ENCODE measurements at places on chromosomes 3 and 15. TPM values are rescaled to one million over a fixed set of nuclear protein-coding genes. Genes with fewer than 3 reads are reported as not detected.
A peak's percentile ranks its signal among the peaks of the same experiment; 100 is the strongest.

The HRH1 gene
- 4.2 TPM for total RNA-seq

The LRRN1 gene
- 0.32 TPM for total RNA-seq

The GOLGA8T gene
- not detected for total RNA-seq

The GOLGA6B gene
- not detected for total RNA-seq

The KNSTRN gene
- 19.8 TPM for total RNA-seq

The IFT122 gene
- total RNA-seq, result 43.2 TPM

The ARHGAP31 gene
- total RNA-seq, result 19.3 TPM

The RTP2 gene
- not detected for total RNA-seq

The HMG20A gene
- 46.4 TPM for total RNA-seq

The CYP1A2 gene
- not detected for total RNA-seq

- no peak overlapping the region for H3K27ac ChIP-seq
- H3K27me3 ChIP-seq, result no peaks in the 10 kb centered on the region
- no peaks in the 10 kb centered on the region for H3K4me1 ChIP-seq
- DNase-seq, result no peak
- no peaks in the 10 kb centered on the region for H3K36me3 ChIP-seq
Measured at GRCh38 chr3:146382386-146382785, 87.0 kb downstream of the PLSCR2 start.

GRCh38 chr15:70274255-70274880, 176.7 kb upstream of the TLE3 start:
- H3K27ac ChIP-seq, result no peak overlapping the region
- no peak overlapping the region for H3K4me3 ChIP-seq
- H3K27me3 ChIP-seq, result no peaks in the 10 kb centered on the region
- peaks cover 6% of the 10 kb centered on the region for H3K4me1 ChIP-seq
- DNase-seq, result no peak

DNA sequence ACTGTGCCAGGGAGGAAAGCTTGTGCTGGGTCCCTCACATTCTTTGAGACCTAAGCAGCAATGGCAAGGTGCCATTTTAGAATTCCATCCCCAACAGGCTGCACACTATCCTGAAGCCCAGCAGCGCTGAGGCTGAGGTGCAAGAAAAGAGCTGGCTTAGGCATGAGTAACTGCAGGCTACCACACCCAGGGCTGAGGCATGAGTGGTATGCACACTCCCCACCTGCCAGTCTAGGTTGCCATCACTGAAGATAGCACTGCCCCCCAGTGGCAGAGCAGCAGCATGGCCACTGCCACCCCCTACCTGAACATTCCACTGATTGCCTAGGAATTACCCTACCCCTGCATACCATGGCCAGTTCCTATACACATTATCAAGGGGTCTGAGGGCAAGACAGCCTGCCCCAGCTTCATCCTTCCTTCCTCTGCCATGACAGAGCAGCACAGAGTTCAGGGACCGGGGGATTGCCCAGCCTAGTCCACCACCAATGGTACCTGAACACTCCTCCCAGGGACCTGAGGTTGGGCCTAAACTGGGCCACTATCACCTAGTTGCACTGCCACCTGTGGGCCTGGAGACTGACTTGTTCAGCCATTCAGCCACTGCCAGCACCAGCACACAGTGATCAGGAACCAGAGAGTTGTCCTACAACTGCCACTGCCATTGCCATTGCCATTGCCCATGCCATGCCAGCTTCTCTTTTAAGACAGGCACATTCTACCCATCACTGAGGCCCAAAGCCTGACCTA, 129.8 kb downstream of the SATB1 start:
- no peaks in the 10 kb centered on the region for H3K36me3 ChIP-seq
- DNase-seq, result no peak
- H3K4me1 ChIP-seq, result no peaks in the 10 kb centered on the region
- no peak overlapping the region for H3K27ac ChIP-seq
- no peaks in the 10 kb centered on the region for H3K27me3 ChIP-seq

DNA sequence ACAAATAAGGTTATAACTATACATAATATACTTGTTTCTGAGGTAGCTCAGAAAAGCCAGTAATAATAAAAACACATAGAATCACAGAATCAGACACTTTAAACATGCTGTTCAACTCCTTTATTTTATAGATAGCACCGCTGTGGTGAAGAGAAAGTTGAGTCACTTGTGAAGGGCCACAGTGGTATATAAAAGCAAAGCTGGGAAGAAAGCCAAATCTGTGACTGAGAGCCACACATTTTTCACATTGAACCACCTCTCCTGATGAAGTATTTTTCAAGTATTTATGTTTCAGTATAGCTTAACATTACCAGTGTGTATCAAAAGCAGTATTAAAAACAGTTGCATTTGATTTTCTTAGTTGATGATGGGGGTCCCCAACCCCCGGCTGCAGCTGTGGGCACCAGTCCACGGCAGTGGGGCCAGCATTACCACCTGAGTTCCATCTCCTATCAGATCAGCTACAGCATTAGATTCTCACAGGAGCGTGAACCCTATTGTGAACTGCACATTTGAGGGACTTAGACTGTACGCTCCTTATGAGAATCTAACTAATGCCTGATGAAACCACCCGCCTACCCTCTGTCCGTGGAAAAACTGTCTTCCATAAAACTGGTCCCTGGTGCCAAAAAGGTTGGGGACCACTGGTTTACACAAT, 46.2 kb downstream of the TBL1XR1 start:
- H3K27me3 ChIP-seq, result no peaks in the 10 kb centered on the region
- no peaks in the 10 kb centered on the region for H3K4me1 ChIP-seq
- no peak overlapping the region for H3K27ac ChIP-seq
- no peak for DNase-seq

GRCh38 chr15:56608140-56608778, 125.0 kb downstream of the ZNF280D start:
- DNase-seq, result no peak
- no peaks in the 10 kb centered on the region for H3K27me3 ChIP-seq
- no peaks in the 10 kb centered on the region for H3K36me3 ChIP-seq
- no peak overlapping the region for H3K27ac ChIP-seq
- no peak overlapping the region for H3K4me3 ChIP-seq

DNA sequence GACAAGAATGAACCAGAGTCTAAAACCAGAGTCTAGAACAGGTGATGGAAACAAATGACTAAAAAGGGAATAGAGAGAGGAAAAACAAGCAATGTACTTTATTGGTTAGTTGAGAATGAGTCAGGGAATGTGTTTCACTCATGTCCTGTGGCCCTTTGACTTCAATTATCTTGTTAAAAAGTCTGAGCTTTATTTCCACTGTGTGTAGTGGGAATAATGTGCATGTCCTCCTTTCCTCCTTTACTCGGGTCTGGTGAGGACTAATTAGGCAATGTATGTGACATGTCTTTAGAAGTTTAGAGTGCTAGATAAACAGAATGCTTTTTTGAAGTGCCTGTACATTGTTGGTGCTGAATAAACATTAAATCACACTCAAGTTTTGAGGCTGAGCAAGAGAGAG, 21.3 kb downstream of the LSAMP start:
- no peak for DNase-seq
- no peaks in the 10 kb centered on the region for H3K4me1 ChIP-seq
- H3K27ac ChIP-seq, result no peak overlapping the region
- H3K27me3 ChIP-seq, result no peaks in the 10 kb centered on the region
- no peak overlapping the region for H3K4me3 ChIP-seq

GRCh38 chr3:144351773-144352365, 380.2 kb downstream of the DIPK2A start:
- H3K36me3 ChIP-seq, result no peaks in the 10 kb centered on the region
- no peak overlapping the region for H3K27ac ChIP-seq
- no peak overlapping the region for H3K4me3 ChIP-seq
- H3K27me3 ChIP-seq, result no peaks in the 10 kb centered on the region

GRCh38 chr15:92074646-92075045, 221.1 kb downstream of the SLCO3A1 start:
- no peaks in the 10 kb centered on the region for H3K36me3 ChIP-seq
- DNase-seq, result no peak
- no peaks in the 10 kb centered on the region for H3K4me1 ChIP-seq
- H3K4me3 ChIP-seq, result no peak overlapping the region

GRCh38 chr15:100090411-100090810, 251.4 kb downstream of the ADAMTS17 start:
- H3K27me3 ChIP-seq, result no peaks in the 10 kb centered on the region
- no peak overlapping the region for H3K27ac ChIP-seq
- H3K4me1 ChIP-seq, result no peaks in the 10 kb centered on the region
- peak; percentile 10 for DNase-seq
- no peaks in the 10 kb centered on the region for H3K36me3 ChIP-seq
- H3K4me3 ChIP-seq, result no peak overlapping the region

GRCh38 chr3:138364356-138365252, 16.2 kb downstream of the MRAS start:
- peak overlapping the region; percentile 48 for H3K27ac ChIP-seq
- H3K27me3 ChIP-seq, result no peaks in the 10 kb centered on the region
- H3K4me1 ChIP-seq, result peaks cover 6% of the 10 kb centered on the region
- no peak overlapping the region for H3K4me3 ChIP-seq
- DNase-seq, result no peak

DNA sequence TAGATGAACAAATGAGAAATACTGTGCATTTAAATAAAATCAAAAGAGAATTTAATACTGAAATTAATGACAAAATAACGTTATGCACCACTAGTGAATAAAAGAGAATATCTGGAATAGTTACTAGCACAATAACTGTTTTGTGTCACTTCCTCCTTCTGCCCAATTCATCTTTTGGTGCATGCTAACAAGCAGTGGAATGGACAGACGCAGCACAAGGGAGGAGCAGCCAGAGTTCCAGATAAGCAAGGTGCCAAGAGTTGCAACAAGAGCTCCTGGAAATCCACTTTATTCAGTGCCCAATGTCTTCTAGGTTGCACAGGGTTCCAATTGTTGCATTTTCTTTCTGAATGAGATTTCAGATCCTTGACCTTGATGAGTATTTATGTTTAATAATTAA, 66.5 kb upstream of the PLXND1 start:
- no peak overlapping the region for H3K27ac ChIP-seq
- no peaks in the 10 kb centered on the region for H3K27me3 ChIP-seq
- DNase-seq, result no peak
- H3K4me3 ChIP-seq, result no peak overlapping the region

DNA sequence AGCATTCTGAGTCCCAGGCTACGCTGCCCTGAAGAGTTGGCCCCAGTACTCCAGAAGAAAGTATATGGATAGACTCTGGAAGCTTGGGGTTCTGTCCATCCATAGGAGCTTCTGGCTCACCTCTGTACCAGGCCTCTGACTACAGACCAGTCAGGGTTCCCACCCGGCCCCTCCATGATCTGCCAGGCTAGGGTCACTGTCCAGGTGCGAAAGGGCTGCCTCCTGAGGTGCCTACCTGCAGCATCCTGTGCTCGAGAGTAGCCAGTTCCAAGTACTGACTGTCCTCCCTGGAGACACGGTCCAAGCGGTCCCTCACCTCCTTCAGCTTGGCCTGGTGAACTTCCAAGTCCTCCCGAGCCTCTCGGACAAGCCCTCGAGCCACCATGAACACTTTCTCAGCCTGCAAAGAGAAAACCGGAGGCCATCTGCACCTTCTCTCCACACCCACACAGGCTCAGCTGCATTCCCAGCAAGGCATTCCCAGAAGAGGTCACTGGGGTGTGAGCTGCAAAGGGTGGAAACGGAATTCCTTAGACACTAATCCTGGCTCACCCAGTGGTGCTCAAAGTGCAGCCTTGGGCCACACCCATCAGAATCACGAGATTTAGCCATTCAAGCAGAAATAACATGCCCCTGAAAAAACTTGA, 3.7 kb upstream of the PLXNB1 start:
- DNase-seq, result no peak
- peaks cover 13% of the 10 kb centered on the region for H3K4me1 ChIP-seq
- no peaks in the 10 kb centered on the region for H3K27me3 ChIP-seq
- H3K4me3 ChIP-seq, result no peak overlapping the region
- no peaks in the 10 kb centered on the region for H3K36me3 ChIP-seq
- peak overlapping the region; percentile 96 for H3K27ac ChIP-seq

- H3K4me3 ChIP-seq, result no peak overlapping the region
- no peaks in the 10 kb centered on the region for H3K36me3 ChIP-seq
- H3K27ac ChIP-seq, result no peak overlapping the region
- no peaks in the 10 kb centered on the region for H3K27me3 ChIP-seq
- no peak for DNase-seq
- no peaks in the 10 kb centered on the region for H3K4me1 ChIP-seq
Measured at GRCh38 chr3:161573136-161573535, 76.5 kb downstream of the OTOL1 start.

- no peaks in the 10 kb centered on the region for H3K4me1 ChIP-seq
- H3K27me3 ChIP-seq, result no peaks in the 10 kb centered on the region
- DNase-seq, result no peak
Measured at GRCh38 chr3:17190353-17191078, 305.8 kb downstream of the PLCL2 start.

DNA sequence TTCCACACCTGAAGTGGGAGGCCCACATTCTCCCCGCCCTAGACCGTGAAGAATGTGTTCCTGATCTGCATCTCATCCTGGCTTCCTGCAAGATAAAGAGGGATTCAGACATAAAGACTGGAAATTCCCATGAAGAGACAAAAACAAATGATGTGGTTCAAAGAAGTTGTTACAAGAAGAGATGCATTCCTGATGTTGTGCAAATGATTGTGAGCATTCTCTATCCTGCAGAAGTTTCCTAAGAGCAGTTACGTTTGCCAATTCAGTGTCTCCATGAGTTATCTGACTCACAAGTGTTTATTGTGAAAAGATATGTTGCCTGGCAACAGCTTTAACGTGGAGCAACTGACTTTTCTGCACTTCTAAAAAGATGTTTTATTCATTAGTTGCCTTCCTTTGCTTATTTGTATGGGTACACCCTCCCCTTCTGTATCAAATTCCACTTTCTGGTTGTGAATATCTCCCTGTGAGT, 107.8 kb downstream of the ZIC4 start:
- no peaks in the 10 kb centered on the region for H3K4me1 ChIP-seq
- no peaks in the 10 kb centered on the region for H3K27me3 ChIP-seq
- no peak overlapping the region for H3K27ac ChIP-seq
- H3K4me3 ChIP-seq, result no peak overlapping the region
- DNase-seq, result no peak
- H3K36me3 ChIP-seq, result no peaks in the 10 kb centered on the region

DNA sequence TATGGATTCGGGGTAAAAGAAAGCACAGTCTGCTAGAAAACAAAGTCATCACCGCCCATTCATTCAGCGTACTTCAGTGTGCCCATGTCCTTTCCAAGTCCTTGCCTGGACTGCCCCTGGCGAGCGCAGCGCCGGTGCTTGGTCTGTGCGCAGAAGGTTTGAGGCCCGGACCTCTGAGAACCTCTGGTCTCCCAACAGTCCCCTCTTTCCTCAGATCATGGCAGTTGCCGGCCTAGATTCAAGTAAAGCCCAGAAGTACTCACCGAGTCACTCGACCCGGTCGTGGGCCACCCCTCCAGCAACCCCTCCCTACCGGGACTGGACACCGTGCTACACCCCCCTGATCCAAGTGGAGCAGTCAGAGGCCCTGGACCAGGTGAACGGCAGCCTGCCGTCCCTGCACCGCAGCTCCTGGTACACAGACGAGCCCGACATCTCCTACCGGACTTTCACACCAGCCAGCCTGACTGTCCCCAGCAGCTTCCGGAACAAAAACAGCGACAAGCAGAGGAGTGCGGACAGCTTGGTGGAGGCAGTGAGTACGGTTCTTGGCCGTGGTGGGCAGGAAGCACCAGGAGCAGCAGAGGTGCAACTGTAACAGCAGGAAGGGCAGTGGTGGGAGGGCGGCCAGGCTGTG, 36.3 kb downstream of the CHDH start:
- H3K27me3 ChIP-seq, result no peaks in the 10 kb centered on the region
- DNase-seq, result no peak
- H3K27ac ChIP-seq, result no peak overlapping the region
- no peaks in the 10 kb centered on the region for H3K4me1 ChIP-seq

- no peak overlapping the region for H3K27ac ChIP-seq
- no peaks in the 10 kb centered on the region for H3K36me3 ChIP-seq
- peaks cover 21% of the 10 kb centered on the region for H3K27me3 ChIP-seq
- H3K4me1 ChIP-seq, result no peaks in the 10 kb centered on the region
Measured at GRCh38 chr3:128515967-128516366, 23.0 kb upstream of the GATA2 start.

GRCh38 chr15:85340321-85340665, 40.1 kb upstream of the AKAP13 start:
- H3K36me3 ChIP-seq, result no peaks in the 10 kb centered on the region
- no peaks in the 10 kb centered on the region for H3K4me1 ChIP-seq
- no peak overlapping the region for H3K27ac ChIP-seq
- H3K27me3 ChIP-seq, result no peaks in the 10 kb centered on the region
- no peak overlapping the region for H3K4me3 ChIP-seq
- no peak for DNase-seq

All from breast epithelium (tissue), 4 donors.